ENCODE measurements at places on chromosomes 1 and 21.

- no peaks in the 10 kb centered on the region for H3K27me3 ChIP-seq
- no peaks in the 10 kb centered on the region for H3K4me1 ChIP-seq
- no peak for DNase-seq
- no peak overlapping the region for H3K4me3 ChIP-seq
- no peaks in the 10 kb centered on the region for H3K36me3 ChIP-seq
Measured at GRCh38 chr1:209505044-209505443, 78.5 kb upstream of the CAMK1G start.

DNA sequence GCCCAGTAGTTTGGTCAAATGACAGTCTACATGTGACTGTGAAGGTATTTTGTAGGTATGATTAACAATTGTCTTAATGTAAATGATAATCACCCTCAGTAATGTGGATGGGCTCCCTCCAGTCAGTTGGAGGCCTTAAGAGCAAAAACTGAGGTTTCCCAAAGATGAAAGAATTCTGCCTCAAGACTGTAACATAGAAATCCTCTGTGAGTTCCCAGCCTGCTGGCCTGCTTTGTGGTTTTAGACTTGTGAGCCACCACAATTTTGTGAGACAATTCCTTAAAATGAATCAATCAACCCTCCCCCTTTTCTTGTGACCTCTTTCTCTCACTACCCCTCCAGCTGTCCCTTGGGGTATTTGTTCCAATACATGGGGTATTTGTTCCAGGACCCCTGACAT lies 226.4 kb upstream of the DPYD start:
- no peaks in the 10 kb centered on the region for H3K36me3 ChIP-seq
- no peaks in the 10 kb centered on the region for H3K27me3 ChIP-seq
- DNase-seq, result no peak
- no peaks in the 10 kb centered on the region for H3K4me1 ChIP-seq

- H3K27ac ChIP-seq, result no peak overlapping the region
- peak; percentile 61 for DNase-seq
- H3K27me3 ChIP-seq, result no peaks in the 10 kb centered on the region
- no peak overlapping the region for H3K4me3 ChIP-seq
- no peaks in the 10 kb centered on the region for H3K36me3 ChIP-seq
Measured at GRCh38 chr1:235093013-235093695, 35.5 kb downstream of the TOMM20 start.

- no peak for DNase-seq
- no peaks in the 10 kb centered on the region for H3K4me1 ChIP-seq
- no peak overlapping the region for H3K4me3 ChIP-seq
- no peak overlapping the region for H3K27ac ChIP-seq
- H3K27me3 ChIP-seq, result no peaks in the 10 kb centered on the region
Measured at GRCh38 chr1:159989581-159989980, 35.5 kb upstream of the SLAMF9 start.

GRCh38 chr1:109046671-109047070 lies 4.8 kb upstream of the WDR47 start:
- no peak overlapping the region for H3K4me3 ChIP-seq
- DNase-seq, result no peak
- no peaks in the 10 kb centered on the region for H3K27me3 ChIP-seq
- H3K36me3 ChIP-seq, result no peaks in the 10 kb centered on the region

GRCh38 chr1:41345434-41346075 lies 15.7 kb upstream of the FOXO6 start:
- H3K4me3 ChIP-seq, result no peak overlapping the region
- no peaks in the 10 kb centered on the region for H3K27me3 ChIP-seq
- no peaks in the 10 kb centered on the region for H3K4me1 ChIP-seq
- no peak overlapping the region for H3K27ac ChIP-seq

GRCh38 chr1:211328084-211328694 lies 1.6 kb downstream of the TRAF5 start:
- no peak for DNase-seq
- H3K27me3 ChIP-seq, result no peaks in the 10 kb centered on the region
- no peaks in the 10 kb centered on the region for H3K36me3 ChIP-seq
- H3K4me1 ChIP-seq, result no peaks in the 10 kb centered on the region

GRCh38 chr1:59705466-59706302 lies 109.1 kb upstream of the HOOK1 start:
- H3K4me3 ChIP-seq, result no peak overlapping the region
- H3K27me3 ChIP-seq, result no peaks in the 10 kb centered on the region
- H3K36me3 ChIP-seq, result no peaks in the 10 kb centered on the region
- peak overlapping the region; percentile 33 for H3K27ac ChIP-seq

DNA sequence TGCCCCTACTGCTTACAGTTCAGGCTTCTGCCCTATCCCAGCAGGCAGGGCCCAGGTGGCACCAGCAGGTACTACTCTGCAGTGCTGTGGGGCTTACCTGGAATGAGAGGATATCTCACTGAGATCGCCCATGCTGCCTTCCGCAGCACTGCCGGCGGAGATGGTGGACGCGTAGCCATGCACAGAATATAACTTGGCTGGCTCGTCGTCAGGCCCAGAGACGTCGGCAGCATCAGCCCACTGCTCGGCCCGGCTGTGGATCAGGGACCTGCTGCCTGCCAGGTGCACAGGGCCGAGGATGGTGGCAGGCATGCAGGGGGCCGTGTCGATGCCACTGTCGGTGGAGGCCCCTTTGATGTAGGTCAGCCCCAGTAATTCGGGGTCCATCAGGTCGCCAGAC lies 190.9 kb downstream of the SIPA1L2 start:
- DNase-seq, result no peak
- H3K36me3 ChIP-seq, result peaks cover 18% of the 10 kb centered on the region
- H3K27me3 ChIP-seq, result no peaks in the 10 kb centered on the region

DNA sequence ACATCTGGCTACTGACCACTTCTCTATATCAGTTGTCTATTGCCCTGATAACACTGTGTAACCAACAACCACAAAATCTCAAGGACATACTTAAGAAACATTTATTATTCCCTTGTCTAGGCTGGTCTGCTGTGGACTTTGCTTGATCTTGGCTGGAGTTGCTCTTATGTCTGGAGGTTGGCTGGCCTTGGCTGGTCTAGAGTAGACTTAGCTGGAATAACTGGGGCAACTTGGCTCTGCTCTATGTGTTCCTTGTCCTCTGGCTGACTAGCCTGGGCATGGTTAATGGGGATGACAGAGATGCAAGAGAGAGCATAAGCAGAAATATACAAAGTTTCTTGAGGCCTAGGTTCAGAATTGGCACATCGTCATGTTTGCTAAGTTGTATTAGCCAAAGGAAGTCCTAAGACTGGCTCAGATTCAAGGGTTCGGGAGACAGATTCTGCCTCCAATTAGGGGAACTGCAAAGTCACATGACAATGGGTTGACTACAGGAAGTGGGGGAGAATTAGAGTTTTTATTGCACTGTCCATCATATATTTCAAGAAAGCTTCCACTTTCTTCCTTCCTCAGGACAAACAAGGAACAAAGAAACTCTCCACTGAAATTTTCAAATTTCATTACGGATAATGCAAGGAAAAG lies 61.4 kb upstream of the HMCN1 start:
- H3K4me3 ChIP-seq, result no peak overlapping the region
- H3K27me3 ChIP-seq, result no peaks in the 10 kb centered on the region
- H3K4me1 ChIP-seq, result no peaks in the 10 kb centered on the region
- DNase-seq, result no peak

- DNase-seq, result no peak
- H3K27ac ChIP-seq, result peak overlapping the region; percentile 87
- no peaks in the 10 kb centered on the region for H3K27me3 ChIP-seq
- peaks cover 30% of the 10 kb centered on the region for H3K4me1 ChIP-seq
Measured at GRCh38 chr1:234978397-234979295, 150.0 kb downstream of the TOMM20 start.

GRCh38 chr1:53579221-53580008 lies 120.2 kb downstream of the DMRTB1 start:
- H3K27ac ChIP-seq, result no peak overlapping the region
- H3K27me3 ChIP-seq, result no peaks in the 10 kb centered on the region
- no peak overlapping the region for H3K4me3 ChIP-seq
- no peaks in the 10 kb centered on the region for H3K4me1 ChIP-seq
- DNase-seq, result no peak

- peaks cover 60% of the 10 kb centered on the region for H3K4me1 ChIP-seq
- peak overlapping the region; percentile 57 for H3K27ac ChIP-seq
- H3K4me3 ChIP-seq, result no peak overlapping the region
- DNase-seq, result peak; percentile 30
- no peaks in the 10 kb centered on the region for H3K36me3 ChIP-seq
Measured at GRCh38 chr1:9438431-9439073, 100.7 kb upstream of the SLC25A33 start.
